Colonic mucosa (tissue), 4 donors: ENCODE measurements at places on chromosomes 2 and 18. TPM values are rescaled to one million over a fixed set of nuclear protein-coding genes. Genes with fewer than 3 reads are reported as not detected.

COPS8 gene
- total RNA-seq = 28.4 TPM

DNA sequence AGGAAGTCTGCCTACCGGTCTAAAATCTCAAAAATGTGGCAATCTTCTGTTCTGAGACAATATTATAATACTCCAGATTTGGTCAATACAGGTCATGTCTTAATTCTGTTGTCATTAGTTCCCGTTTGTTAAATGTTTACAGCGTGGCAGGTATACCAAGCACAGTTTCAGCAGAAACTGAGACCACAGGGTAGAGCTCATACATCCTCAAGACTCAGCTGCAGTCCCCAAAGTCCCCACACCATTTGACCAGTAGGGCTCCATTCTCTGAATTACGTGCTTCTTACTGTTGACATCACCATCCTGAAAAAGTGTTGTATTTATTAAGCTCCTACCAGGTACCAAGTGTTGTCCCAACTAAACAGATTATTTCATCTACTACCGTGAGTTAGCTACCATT lies 157.1 kb downstream of the MC4R start:
- DNase-seq = no peak

DNA sequence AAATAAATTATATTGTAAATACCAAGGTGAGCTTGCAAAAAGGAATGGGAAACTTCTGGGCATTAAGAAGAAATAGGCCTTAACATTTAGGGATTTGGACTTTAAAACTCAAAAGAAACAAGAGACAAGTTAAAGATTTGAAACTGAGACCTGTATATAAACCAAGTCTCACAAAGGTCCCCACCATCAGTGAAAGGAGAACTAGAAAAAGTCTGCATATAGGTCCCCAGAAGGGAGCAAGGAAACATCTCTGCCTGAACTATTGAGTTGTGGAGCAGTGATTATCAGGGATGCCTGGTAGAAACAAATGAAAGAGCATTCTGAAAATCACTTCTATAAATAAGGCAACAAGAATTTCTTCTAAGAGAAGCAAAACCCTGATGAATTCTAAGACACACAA lies 30.5 kb upstream of the ITGAV start:
- DNase-seq = no peak

RNF144A gene
- 22.6 TPM for total RNA-seq

DNA sequence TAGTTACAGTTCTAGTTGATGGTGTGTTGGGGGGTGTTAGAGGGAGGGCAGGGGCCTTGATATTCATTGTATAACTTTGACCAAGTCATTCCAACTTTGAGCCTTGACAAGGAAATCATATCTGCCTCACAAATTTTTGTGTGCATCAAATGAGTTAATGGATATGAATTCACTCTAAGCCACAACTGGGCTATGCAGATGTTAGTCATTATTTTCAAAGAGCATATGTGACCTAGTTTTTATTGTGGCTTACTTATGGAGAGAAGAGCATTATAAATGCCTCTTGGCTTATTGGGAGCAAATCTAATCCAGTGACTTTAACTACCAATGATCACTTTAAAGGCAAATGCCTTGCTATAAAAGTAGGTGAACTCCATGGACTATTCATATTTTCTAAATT lies 250.2 kb downstream of the LPIN1 start:
- no peak for DNase-seq

RFTN2 gene
- 2.2 TPM for total RNA-seq
